ENCODE measurements at places on chromosomes 4 and X.

DNA sequence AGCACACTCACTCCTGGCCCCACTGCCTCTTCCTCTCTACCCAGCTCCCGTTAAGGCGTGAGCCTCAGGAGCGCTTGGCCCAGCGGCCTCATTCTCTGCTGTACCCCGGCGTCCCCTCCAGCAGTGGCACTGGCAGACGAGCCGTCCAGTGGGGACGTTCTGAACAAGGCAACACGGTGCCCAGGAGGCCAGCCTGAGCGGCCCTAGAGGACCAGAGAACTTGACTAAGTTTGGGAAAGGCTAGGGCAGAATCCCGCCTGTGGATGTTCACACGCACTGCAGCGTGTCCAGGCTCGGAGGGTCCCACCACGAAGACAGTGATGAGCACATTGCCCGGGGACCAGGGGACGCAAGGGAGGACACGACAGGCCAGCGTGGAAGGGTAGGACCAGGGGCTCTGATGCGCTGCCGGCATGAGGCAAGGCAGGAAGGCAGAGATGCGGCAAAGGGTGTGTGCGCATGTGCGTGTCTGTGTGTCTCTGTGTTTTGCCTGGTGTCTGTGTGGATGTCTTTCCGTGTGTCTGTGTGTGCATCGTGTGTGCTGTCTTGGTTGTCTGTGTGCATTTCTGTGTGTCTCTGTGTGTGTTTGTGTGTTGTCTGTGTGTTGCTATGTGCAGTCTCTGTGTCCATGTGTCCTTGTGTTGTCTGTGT lies 89.4 kb downstream of the ABLIM2 start:
- no peak for DNase-seq

DNA sequence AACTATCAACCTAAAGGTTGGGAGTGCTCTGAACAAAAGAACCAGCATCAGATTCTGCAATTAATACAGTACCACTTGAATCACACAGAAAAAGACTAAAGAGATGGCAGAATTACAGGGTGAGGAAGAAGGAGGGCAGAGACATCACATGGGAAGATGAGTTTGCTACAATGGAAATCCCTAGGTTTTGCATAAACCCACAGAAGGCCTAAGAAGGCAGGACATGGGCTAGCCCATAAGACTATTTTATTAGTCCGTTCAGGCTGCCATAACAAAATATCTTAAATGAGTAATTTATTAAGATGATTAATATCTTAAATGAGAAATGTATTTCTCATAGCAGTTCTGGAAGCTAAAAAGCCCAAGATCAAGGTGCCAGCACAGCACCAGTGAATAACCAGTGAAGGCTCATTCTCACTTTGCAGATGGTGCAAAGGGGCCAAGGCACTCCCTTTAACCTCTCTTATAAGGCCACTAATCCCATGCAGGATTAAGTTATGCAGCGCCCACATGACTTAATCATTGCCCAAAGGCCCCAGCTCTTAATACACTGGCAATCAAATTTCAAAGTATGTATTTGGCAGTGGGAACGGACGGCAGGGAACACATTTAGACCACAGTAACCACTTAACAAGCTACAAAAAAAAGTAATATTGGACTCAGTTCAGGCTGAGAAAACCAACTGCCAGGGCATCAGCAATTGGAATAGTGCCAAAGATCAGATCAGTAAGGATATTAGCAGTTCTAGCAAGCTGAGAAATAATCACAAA lies 47.6 kb upstream of the NEUROG2 start:
- no peak for DNase-seq

GRCh38 chr4:173284463-173284862 lies 49.7 kb downstream of the HMGB2 start:
- no peak for DNase-seq

GRCh38 chrX:119082278-119082677 lies 9.5 kb downstream of the CT47C1 start:
- DNase-seq = no peak

- peak; percentile 58 for DNase-seq
Observed at GRCh38 chrX:107718156-107718621, 57.4 kb downstream of the TSC22D3 start.

- no peak for DNase-seq
Observed at GRCh38 chr4:38620065-38620464, 43.9 kb upstream of the KLF3 start.

DNA sequence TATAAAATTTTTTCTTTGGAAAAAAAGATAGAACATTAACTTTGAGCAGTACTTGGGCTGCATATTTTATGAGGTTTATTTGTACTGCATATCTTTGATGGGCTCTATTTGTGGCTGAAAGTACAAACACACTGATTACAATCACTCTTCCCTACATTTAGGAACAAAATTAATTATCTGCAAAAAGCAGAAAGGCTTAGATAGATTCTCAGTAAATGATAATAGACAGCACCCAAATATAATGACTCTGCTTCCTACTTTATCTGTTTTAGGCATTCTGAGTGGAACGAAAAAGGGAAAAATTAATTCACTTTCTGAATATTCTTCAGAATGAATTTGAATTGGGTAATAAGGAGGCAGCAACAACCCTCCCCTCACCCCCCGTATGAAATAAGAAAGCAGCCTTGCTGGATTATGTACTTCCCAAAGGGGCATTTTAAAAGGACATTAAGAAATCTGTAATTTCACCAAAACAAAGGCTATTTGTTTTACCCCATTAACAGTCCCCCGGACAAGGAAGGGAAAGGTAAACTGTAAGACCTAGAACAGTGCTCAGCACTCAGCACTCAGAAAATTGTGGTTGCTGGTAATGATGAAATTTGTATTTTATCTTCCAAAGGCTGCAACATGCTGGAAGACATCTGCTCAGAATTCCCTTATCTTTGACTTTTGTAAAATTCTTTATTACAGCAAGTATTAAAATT lies 242.6 kb downstream of the GPC3 start:
- no peak for DNase-seq

DNA sequence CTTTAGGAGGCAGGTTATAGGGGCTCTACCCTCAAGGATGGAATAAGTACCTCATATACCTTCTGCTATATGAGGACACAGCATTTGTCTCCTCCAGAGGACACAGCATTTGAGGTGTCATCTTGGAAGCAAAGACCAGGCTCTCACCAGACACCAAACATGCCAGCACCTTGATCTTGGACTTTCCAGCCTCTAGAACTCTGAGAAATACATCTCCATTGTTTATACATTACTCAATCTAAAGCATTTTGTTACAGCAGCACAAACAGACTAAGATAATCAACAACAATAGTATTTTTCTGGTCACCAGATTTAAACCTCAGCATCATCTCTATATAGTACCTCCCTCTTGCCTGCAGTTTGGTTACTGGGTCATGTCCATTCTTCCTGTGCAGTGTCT lies 237.5 kb upstream of the KLF3 start:
- no peak for DNase-seq

Measured in CD4-positive, alpha-beta T cell (primary cell).